ENCODE measurements at places on chromosomes 1 and 21.

GRCh38 chr1:30684881-30685795 is 38.2 kb downstream of the MATN1 start:
- DNase-seq, result no peak

DNA sequence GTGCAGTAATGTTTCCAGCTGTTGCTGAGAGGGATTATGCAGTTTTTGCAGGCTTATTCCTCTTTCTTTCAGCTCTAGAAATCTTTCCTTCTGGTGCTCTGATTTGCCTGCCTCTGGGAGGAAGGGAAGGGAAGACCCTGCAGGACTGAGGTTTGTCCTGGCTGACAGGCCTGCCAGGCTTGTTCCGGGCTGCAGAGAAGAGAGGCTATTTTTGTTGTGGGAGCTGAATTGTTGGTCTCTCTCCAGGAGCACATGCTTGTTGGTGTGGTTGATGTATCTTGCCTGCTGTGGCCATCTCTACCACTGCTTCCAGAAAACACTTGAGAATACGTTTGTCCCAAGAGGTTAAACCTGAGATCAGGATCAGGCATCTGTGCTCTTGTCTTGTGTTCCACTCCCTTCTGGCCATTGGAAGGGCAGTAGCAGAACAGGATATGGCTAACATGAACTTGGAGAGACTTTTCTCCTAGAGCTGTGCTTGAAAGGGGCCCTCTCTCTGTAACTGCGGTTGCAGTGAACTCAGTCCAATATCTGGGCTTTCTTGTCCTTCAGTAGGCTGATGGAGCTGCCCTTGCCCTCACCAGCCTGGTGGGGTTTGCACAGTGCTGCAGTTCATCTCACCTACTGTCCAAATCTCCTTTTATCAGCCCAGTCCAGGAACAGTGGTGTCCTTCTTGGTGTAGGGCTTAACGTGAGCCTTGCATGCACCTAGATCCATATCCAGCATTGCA is 21.5 kb upstream of the SLC25A34 start:
- no peak for DNase-seq

- no peak for DNase-seq
Measured at GRCh38 chr1:177448036-177448615, 277.4 kb downstream of the BRINP2 start.

GRCh38 chr1:31370565-31370964 is 2.3 kb downstream of the FABP3 start:
- no peak for DNase-seq

DNA sequence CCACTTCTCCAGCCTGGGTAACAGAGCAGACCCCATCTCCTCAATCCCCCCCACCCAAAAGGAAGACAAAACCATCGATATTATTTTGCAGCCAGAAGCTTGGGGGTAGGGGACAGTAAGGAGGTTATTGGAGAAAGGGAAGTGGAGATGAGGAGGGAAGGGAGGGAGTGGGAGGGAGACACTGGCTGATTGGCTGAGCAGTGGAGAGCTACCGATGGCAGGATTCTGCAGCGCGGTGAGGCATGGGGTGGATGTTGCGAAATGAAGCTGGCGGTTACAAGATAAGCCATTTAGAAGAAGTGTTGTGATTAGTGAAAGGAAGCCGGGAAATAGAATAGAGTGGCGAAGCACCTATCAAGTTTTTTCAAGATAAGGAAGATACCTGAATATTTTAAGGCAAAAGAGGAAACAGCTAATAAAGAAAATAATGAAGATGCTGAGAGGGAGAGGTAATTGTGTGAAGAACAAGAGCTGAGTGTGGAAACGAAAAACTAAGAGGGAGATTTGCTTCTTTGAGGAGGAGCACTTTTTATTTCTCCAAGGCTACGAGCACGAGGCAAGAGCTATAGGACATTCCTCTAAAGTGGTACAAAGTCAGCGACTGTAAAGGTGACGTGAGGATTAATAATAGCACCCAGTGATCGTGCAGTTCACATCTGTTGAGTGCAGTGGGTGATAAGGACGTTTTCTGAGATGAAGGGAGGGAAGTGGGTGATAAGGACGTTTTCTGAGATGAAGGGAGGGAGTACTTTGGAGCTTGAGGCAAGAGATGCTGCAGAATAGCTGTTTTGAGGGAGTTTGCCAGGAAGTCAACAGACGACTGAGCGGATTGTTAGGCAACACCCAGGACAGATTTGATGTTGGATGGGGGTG is 103.2 kb upstream of the KIF26B start:
- DNase-seq, result peak; percentile 30

GRCh38 chr1:228098323-228098931 is 4.7 kb downstream of the C1orf35 start:
- no peak for DNase-seq

- no peak for DNase-seq
Measured at GRCh38 chr1:218869276-218869675, 304.4 kb upstream of the LYPLAL1 start.

DNA sequence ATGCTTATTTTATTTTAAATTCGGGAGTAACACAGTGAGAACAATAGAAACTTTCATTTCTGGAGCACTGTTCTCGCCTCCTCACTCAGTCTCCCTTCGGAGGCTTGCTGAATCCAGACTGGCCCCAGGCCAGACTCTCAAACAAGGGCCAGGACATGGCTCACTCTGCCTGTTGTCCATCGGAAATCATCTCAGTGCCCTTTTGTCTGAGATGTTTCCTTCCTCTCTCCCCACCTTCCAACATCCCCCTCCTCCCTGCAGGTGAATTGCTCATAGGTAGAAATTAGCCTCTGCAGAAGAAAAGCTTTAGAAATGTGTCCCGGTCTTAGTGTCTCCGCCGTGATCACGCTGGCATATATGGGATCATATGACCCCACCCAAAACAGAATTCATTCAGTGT is 55.2 kb downstream of the ERG start:
- no peak for DNase-seq

- DNase-seq, result no peak
Measured at GRCh38 chr1:28822799-28823198, 10.8 kb downstream of the OPRD1 start.

DNA sequence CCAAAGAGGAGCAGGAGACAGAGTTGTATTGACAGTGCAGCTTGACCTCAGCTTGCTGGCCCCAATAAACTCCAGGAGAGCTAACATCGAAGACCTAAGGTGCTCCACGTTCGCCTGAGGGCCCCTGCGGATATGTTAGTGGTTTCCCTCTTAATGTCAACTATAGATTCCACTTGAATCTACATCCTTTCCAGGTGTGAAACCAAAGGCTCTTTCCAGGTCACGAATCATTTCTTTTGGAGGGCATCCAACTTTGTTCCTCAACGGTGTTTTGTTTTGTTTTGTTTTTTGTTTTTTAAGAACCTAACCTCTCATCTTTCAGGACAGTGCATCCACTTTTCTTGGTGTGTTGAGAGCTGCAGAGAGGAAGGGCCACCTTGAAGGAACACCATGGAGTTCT is 267.6 kb upstream of the SGIP1 start:
- no peak for DNase-seq

DNA sequence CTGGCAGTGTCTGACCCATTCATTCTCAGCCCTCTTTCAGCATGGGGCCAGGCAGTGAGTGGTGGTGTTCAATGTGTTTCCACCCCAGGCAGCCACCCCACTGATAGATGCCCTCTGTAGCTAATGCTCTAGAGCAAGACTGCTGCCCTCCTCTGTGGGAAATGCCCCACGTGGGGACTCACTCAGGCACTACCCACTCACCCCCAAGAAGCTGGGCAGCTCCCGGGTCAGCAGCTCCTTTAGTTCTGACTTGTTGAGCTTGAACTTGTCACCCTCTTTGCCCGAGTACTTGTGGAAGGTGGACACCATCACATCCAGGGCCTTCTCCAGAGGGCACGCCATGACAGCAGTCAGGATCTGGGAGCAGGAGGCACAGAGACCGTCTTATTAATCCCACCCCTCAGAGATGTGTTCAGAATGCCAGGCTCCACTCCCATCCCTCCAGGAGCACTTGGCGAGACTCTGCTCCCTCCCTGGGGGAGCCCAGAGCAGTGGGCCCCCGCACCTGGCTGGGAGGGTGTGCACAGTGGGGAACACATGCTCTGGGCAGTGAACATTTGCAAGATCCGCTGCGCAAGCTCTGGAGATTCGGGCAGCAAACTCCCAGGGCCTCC is 1.0 kb downstream of the S100A4 start:
- DNase-seq, result no peak

DNA sequence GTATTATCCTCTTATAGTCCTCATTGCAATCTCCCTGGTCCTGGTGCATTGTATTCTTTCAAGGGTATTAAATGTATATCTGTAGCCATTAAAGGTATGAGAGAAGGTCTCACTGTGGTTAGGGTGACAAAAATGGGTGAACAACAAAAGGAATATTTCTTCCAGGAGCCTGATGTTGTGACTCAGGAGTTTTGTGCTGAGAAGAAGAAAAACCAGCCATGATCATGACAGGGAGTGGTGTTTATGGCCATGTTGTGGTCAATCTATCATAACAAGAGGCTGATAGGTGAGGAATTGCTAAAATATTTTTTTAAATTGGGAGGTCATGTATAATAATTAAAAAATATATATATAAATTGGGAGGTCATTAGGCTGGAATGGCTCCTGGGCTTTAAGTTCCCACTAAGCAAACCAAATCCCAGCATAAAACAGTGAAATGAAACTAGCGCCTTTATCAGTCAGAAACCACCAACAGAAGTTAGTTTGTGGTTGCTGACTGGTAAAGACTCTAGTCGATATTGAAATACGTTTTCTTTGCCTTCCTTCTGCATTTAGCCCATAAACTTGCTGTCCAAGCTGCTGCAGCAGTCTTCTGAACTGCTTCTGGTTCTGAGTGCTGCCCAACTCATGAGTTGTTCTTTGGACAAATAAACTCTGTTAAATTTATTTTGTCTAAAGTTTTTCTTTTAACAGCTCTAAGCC is 60.3 kb downstream of the TBX19 start:
- peak; percentile 71 for DNase-seq

- peak; percentile 27 for DNase-seq
Measured at GRCh38 chr1:235018720-235019444, 109.8 kb downstream of the TOMM20 start.

GRCh38 chr21:29808153-29808552 is 131.6 kb downstream of the GRIK1 start:
- DNase-seq, result no peak

- no peak for DNase-seq
Measured at GRCh38 chr1:3468236-3469103, 14.0 kb downstream of the ARHGEF16 start.

DNA sequence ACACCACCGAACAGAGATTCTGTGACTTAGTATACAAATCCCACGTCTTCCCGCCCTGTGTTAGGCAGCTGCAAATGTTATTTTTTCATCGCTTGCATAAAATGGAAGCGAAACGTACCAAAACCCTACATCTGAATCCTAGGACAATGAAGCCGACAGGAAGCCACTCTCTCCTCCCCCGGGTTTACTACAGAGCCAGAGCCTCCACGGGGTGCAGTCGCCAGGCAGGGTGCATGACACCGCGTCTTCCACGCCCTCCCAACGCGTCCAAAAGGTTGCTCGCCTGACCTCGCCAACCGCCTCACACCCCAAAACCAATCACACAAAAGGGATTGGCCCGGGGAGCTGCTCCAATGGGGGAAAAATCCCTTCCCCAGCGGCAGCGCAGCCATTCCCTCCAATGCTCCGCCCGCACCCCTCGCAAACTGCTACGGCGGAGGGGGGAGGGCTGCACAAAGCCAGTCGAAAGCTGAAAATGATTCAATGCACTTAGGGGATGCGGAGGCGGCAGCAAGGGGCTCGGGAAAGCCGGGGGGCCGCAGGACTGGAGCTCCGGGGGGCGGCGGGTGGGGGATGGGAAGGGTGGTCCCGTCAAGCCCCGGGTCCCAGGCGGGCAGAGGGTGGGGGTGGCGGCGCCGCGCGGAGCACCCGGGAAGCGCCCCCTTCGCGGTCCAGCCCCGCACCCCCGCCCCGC is 701 bp downstream of the CEP170 start:
- peak; percentile 59 for DNase-seq

DNA sequence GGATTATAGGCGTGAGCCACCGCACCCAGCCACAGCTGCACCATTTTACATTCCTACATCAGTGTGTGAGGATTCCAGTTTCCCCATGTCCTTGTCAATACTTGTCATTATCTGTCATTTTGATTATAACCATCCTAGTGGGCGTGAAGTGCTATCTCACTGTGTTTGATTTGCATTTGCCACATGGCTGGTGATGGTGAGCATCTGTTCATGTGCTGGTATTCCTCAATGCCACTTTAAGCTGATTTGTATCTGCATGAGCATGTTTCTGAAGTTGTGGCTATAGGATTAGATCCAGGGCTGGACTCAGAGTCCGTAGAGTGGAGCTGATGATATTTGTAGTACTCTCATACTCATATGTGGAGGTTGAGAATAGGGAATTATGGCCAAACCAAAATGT is 36.6 kb downstream of the SRRM1 start:
- DNase-seq, result no peak

GRCh38 chr21:26845066-26845758 is at the start of gene ADAMTS1:
TSS of gene ADAMTS1 (minus strand) at chr21:26845409. CDS start at chr21:26844954, 455 bp downstream.
- peak; percentile 12 for DNase-seq

GRCh38 chr1:30735668-30736498 is 12.5 kb upstream of the MATN1 start:
- no peak for DNase-seq

DNA sequence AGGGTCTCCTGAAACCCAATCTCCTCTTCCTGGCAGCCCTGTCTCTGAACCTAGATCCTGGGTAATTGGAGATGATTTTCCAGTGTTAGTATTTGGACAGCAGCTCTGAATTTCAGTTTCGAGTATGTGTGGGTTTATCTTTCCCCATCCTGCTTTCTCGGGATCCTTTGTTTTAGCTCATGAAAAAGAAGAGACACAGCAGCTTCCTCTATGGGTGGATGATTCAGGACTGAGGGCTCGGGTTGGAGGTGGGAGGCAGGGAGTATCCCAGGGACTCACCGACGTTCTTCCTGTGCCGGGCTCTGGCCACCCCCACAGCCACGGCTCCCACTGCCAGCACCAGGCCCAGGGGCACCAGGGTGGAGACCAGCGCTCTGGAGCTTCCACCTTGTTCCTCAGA is 10.4 kb upstream of the FCMR start:
- DNase-seq, result no peak

GRCh38 chr1:205665201-205666045 is 14.9 kb downstream of the SLC45A3 start:
- DNase-seq, result no peak

DNA sequence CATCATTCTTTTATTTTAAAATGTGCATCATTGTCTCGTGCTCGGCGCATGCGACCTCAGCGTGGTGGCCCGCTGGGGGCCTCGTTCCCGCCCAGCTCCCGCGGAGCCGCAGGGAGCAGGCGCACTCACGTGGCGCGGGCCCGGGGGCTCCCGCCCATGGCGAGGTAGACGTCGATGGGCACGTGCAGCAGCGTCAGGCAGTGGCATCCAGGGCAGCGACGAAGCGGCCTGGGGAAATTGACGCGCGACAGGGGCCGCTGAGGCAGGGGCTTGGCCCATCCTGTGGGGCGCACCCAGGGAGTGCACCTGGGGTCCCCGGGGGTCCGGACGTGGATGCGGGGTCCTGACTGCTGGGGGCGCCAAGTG is 994 bp downstream of the FAM229A start:
- DNase-seq, result no peak

- DNase-seq, result no peak
Measured at GRCh38 chr1:207366022-207366421, 44.5 kb downstream of the CD55 start.
